CD4-positive, alpha-beta T cell treated with Interleukin-17A for 4 hours (primary cell): ENCODE measurements at places on chromosomes 5 and 9.
A peak's percentile ranks its signal among the peaks of the same experiment; 100 is the strongest.

- no peak for DNase-seq
These were observed 149.7 kb downstream of the TRPM3 start for GRCh38 chr9:70971723-70972122.

- no peak for DNase-seq
These were observed 25.0 kb downstream of the ARPC5L start for GRCh38 chr9:124886866-124887492.

- DNase-seq, result no peak
These were observed 1707.2 kb upstream of the ACO1 start for GRCh38 chr9:30677221-30677620.

DNA sequence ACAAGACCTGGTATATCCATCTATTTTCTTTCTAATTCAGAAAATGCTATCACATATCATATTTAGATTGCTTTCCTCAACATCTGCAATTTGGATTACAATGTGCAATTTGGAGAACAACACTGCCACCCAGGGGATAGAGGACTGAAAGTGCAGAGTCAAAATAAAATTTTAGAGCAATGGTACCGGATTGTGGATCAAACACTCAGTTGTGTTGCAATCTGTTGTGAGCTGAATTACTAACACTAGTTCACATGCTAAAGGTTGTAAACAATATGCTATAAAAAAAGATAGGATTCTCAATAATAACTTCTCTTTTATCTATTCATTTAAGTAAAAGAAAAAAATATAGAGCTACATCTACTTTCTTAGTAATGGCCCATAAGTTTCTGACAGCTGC, 11.9 kb upstream of the SRFBP1 start:
- DNase-seq, result peak; percentile 7
